ENCODE measurements at places on chromosomes 13 and 19.

DNA sequence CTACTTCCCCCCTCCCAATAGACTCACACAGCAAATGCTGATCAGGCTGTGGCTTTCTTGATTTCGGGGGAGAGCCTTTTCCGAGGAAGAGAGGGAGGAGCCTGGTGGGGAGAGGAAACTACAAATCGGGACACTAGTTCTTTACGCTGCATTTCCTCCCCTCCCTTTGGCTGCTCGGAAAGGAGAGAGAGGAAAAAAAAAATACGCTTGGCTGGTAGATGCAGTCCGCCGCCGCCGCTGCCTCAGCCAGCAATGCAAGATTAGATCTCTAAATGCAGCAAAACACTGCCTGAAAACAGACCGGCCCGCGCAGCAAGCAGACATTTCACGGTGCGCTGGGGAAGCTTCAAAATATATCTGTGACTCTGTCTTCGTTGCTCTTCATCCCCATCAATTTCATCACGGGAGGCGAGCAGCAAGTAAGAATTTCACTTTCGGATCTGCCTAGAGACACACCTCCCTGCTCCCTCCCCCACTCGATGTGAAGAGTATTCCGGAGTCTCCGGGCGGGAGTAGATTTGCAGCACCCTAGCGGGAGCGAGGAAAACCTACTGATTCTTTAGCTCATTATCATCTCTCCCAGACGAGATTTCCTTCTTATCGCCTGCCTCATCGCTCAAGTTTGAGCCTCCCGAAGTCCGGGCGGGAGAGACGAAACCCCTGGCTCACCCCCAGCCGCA lies at the start of gene PCDH17:
Gene PCDH17, plus strand, starts transcription at position 149 of the 680 bp plus-strand sequence. CDS start 803 bp downstream, outside the sequence.
- DNase-seq = no peak

DNA sequence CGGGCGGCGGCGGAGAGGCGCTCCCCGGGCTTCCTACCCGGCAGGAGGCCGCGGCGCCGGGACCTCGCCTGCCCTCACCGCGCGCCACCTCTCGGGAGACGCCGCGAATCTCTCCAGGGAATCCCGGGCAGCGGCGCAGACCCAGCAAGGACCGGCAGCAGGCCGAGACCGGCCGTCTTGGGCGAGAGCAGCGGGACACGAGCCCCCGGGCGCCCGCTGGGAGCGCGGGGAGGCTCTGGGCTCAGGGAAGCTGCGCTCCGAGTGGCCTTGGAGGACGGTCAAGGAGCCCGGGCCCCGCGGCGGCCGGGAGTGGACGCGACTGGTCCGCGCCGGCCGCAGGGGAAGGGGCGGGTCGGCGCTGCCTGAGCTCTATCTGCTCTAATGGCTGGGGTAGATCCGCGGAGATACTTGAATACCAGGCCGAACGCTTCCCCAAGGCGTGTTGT lies 14.7 kb downstream of the CDX2 start:
- no peak for DNase-seq

GRCh38 chr13:68027306-68027705 lies 797.2 kb upstream of the PCDH9 start:
- DNase-seq = no peak

GRCh38 chr19:4049432-4049831 lies 17.3 kb downstream of the ZBTB7A start:
- DNase-seq = no peak

GRCh38 chr19:48551437-48552302 lies at the start of gene SULT2B1:
Gene SULT2B1, plus strand, starts transcription at chr19:48552172. Its CDS starts 81 bp downstream, at chr19:48552253.
- no peak for DNase-seq

DNA sequence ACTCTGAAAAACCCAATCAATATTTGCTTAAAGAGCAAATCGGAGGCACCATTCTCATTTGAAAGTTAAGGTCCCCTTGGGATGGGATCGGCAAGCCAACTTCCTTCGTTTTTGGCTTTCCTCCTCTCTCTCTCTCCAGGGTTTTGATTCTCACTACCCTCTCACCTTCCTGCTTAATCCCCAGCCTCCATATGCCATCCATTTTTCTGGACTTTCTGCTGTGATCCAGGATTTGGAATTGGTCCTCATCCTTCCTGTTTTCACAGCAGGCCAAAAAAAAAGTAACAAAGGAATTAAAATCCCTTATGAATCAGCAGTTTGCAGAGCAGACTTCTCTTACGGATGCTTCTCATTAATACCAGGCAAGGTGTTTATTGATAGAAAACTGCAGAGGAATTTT lies 283.1 kb upstream of the TMTC4 start:
- DNase-seq = no peak

- DNase-seq = no peak
Measured at GRCh38 chr19:43700395-43701000, 15.4 kb upstream of the IRGC start.

- no peak for DNase-seq
Measured at GRCh38 chr13:22050951-22051563, 380.2 kb downstream of the FGF9 start.

All from GM18507 (cell line).